Retina (tissue), 1 donor: ENCODE measurements at places on chromosomes 2 and 18.
A peak's percentile ranks its signal among the peaks of the same experiment; 100 is the strongest.

GRCh38 chr18:46069524-46069923 lies 2.5 kb downstream of the PSTPIP2 start:
- no peak for DNase-seq

GRCh38 chr2:236163471-236164200 lies 4.5 kb downstream of the GBX2 start:
- no peak for DNase-seq

DNA sequence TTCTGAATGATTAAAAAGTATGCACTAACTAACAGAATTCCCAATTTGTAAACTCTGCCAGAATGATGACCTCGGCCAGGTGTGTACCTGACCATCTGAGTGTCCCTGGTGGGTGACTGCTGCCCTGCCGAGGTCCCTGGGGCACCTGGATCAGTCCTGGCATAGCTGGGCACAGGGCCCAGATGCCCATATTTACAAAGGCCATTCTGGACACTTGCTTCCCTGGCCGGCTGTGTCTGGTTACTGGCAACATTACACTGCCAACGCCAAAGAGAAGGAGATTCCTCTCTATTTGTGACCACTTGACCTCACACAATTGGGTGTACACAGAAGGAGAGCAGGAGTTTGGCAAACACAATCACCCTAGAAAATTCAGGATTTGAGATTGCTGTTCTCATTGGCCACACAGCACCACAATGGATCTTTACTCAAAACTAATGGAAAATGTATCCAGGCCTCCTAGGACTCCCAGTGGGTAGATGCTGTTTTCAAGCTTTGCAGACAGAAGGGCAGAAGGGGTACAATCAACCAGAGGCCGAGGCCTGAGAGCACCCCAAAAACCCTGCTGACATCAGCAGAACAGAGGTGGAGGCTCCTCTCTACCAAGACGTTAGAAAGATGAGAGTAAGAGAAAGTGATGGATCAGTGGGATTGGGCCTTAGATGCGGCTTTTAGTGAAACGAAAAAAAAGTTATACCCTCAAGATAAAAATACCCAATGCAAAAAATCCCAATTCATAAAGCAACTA lies 58.3 kb upstream of the PXDN start:
- DNase-seq = no peak

DNA sequence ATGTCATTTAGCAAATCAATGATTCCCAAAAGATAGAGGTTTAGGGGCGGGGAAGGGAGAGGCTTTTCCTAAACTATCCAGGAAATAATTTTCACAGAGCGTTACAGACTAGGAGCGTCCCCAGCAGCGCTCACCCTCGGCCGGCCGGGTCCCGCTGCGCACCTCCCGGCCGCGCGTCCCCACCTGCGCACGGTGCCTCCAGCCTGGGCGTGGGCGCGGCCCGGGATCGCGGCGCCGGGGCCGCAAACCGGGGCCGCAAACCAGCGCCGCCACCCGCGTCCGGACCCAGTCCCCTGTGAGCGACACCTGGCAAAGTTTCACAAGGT lies 684 bp upstream of the ZCCHC2 start:
- DNase-seq = peak; percentile 17

GRCh38 chr2:181258720-181259119 lies 198.5 kb upstream of the ITGA4 start:
- no peak for DNase-seq

DNA sequence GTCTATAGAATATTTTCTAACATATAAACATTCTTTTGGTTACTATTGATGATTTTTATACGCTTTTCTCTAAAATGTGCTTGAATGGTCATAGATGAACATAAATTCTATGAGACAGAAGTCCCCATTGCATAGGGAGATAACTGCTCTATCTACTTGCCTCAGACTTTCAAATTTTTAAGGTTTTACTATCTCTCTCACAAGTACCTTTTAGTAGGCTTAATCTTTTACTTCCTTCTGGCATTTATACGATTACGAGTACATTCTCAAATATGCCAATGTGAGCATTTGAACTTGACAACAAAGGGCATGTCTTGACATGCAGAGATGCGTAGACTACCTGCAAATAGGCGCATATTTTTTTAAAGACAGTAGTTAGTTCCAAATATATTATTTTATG lies 935.9 kb upstream of the LRATD1 start:
- DNase-seq = no peak

DNA sequence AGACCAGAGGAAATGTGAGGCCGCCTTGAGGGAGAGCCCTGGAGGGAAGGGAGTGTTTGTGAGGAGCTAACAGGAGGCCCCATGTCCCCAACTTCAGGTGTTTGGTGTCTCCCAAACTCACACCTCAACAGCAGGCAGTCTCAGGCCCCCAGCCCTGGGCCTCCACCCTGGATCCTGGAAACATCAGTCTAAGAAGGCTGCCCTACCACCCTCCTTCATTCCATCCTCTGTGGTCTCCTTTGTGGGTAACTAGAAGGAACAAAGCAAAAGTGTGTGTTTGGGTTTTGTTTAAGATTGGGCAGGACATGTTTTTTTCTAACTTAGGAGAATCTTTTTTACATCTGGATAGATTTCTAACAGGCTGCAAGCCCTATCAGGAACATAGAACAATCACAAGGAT lies 404.3 kb downstream of the BCL11A start:
- DNase-seq = no peak

- DNase-seq = no peak
Observed at GRCh38 chr2:118731413-118731812, 116.0 kb downstream of the EN1 start.

- no peak for DNase-seq
Observed at GRCh38 chr2:68811364-68811763, 59.8 kb downstream of the BMP10 start.

DNA sequence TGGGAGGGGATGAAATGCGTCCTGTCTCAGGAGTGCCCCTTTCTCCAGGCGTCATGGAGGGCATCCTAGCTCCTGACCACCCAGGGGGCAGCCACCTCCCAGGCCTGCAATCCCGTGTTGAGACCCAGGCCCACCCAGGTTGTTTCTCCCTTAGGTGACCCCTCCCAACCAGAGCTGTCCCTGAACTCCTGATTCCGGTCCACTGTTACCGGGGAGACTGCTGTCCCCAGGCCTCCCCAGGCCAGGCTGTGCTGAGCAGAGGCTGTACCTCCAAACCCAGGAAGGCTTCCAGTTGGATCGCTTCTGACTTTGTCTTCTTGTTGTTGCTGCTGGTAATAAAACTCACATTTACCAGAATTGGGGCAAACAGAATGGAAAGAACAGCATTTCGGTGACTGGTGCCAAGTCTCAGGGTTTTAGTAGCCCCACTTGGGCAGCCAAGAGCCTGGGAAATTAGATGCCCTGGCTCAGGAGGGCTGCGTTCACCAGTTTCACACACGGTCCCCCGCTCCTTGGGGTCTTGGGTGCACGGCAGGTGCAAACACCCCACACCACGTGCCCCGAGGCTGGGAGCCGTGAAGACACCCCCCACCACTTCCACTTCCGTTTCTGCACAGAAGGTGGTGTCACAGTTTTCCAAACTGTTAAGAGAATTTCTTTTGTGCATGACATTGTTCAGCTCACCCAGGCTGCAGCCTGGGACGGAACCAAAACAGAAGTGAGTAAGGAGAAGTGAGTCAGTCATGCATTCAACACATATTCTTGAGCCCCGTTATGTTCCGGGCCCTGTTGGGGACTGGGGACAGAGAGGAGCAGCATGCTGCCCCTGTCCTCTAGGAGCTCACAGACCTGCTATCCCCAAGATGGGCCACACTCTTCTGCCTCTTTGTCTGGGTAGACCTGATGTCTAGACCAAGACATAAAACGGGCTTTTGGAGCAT lies 29.4 kb downstream of the ITM2C start:
- DNase-seq = no peak

DNA sequence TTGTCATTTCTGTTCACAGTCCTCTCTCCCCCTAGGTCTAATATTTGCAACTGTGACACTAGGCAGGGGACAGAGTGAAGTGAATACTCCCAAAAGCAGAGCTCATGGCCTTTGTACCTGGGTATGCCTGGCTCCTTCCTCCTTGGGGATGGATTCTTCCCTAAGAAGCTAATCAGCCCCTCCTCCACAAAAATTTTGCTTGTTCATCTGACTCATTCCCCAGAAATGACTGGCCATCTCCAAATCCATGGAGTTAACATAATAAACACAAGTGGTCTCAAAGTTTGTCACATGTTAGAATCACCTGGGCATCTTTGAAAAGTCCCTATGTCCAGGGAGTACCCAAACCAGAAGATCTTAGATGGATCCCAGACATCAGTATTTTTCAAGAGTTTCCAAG lies 65.3 kb downstream of the SUCLG1 start:
- no peak for DNase-seq

DNA sequence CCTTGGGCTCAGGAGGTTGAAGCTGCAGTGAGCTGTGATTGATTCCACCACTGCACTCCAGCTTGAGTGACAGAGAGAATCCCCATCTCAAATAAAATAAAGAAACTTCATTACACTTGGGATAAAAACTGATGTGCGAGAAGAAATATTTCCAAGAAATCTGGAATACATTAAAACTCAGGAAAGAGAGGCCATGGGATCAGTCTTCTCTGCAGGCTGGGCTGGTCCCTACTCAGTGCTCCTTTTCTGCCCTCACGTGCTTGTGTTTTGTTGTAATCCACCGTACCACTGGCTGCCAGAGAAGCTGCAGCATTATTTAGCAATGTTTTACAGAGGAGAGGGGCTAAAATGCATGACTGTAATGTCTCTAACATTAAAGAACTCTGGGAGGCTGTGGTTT lies 282.0 kb downstream of the SLC8A1 start:
- DNase-seq = no peak

DNA sequence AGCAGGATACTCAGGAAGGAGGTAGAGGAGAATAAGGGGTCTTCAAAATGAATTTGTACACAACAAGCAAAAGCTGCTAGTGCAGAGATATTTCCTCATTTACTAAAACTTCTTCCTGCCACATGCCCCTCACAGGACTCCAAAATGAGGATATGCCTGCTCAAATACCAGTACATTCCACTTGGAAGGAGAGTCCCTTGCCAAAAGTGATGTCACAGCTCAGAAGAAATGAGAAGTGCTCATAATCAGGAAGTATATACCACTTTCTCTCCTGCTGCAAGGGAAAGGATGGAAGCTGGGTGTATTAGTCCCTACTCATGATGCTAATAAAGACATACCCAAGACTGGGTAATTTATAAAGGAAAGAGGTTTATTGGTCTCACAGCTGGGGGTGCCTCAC lies 87.7 kb upstream of the FSHR start:
- no peak for DNase-seq
